ENCODE measurements at places on chromosomes 7 and 10. TPM values are rescaled to one million over a fixed set of nuclear protein-coding genes. Genes with fewer than 3 reads are reported as not detected.
A peak's percentile ranks its signal among the peaks of the same experiment; 100 is the strongest.

- DNase-seq = no peak
Observed at GRCh38 chr10:132878091-132878729, 64.2 kb downstream of the CFAP46 start.

GRCh38 chr7:27784399-27785053 lies 44.6 kb downstream of the TAX1BP1 start:
- no peak for DNase-seq

- DNase-seq = no peak
Observed at GRCh38 chr10:48251525-48252353, 22.8 kb downstream of the FRMPD2 start.

- DNase-seq = no peak
Observed at GRCh38 chr10:25978771-25979170, 44.7 kb downstream of the MYO3A start.

DNA sequence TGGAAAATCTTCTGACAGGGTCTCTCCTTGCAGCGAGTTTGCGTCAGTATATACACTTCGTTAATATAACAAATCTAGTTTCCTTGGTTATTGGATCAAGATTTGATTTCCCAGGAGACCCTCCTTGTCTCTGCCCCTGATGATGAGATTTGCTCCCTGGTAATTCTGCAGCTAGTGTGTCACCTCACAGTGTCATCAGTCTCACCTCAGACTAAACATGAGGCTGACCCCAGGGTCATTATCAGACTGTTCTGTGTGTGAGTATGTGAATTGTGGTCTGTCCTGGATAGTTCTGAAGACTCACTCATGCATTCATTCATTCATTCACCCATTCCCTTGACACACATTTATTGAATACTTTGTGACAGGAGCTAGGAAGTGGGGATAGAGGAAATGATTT lies 138.4 kb upstream of the CTTNBP2 start:
- no peak for DNase-seq

GRCh38 chr7:50324113-50324512 lies 19.6 kb downstream of the IKZF1 start:
- no peak for DNase-seq

DNA sequence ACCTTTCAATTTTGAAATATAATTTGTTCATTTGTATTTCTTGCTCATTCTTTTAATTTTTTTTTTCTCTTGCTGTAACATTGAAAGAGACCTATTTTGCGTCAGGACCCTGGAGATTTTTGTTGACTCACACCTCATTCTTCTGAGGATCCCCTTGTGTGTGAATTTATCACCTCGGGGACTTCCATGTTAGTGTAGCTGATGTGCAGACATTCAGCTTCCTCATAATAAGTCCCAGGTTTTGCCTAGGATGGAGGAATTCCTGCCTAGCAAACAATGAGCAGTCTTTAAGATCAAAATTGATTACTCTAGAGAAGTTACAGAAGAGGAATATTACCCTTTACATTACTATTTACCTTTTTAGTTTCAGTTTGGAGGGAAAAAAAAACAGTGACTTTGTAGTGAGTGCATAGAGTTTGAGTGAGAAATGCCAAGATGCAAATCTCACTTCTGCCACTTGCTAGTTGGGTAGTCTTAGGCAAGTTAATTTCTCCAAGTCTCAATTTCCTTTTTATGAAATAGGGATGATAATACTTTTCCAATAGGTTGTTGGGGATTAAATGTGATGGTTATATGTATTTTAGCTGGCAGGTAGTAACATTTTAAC lies 14.3 kb downstream of the TES start:
- no peak for DNase-seq

- peak; percentile 56 for DNase-seq
Observed at GRCh38 chr10:132631338-132631735, 93.8 kb downstream of the INPP5A start.

- no peak for DNase-seq
Observed at GRCh38 chr10:64036321-64036930, 515.2 kb downstream of the REEP3 start.

GRCh38 chr10:72126184-72126871 lies 38.0 kb upstream of the SPOCK2 start:
- no peak for DNase-seq

DNA sequence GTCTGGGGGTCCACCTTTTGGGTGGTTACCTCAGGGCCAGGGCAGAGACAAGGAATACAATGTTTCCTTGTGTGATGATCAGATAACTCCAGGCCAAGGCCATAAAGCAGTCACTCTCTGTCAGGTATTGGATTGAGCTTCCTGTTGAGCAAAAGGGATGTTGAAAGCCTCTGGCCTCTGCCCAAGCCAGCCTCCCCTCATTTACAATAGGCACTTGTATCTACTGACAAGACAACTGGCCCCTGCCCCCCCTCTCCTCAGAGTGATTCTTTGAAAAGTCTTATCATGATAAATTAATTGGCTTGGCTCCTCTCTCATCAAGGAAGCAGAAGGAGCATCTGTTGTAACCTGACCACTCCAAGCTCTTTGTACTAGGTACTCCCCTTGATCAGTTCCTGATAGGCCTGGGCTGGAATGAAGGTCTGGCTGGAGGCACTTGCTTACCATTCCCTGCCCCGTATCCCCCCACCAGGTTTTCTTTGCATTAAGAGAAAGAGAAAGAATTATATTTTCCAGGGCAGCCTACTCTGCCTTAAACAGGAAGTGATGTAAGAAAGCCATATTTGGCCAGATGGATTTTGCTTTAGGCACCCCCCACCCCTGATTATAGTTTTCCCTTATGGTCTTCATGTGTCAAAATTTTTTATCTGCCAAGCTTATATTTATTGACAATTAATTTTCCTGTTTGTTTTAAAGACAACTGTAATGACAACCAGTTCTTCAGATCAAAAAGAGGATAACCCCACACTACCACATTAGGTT lies 42.1 kb upstream of the HPS1 start:
- no peak for DNase-seq

- no peak for DNase-seq
Observed at GRCh38 chr10:77430530-77430929, 207.1 kb downstream of the KCNMA1 start.

- no peak for DNase-seq
Observed at GRCh38 chr7:128904381-128905197, 5.9 kb downstream of the KCP start.

DNA sequence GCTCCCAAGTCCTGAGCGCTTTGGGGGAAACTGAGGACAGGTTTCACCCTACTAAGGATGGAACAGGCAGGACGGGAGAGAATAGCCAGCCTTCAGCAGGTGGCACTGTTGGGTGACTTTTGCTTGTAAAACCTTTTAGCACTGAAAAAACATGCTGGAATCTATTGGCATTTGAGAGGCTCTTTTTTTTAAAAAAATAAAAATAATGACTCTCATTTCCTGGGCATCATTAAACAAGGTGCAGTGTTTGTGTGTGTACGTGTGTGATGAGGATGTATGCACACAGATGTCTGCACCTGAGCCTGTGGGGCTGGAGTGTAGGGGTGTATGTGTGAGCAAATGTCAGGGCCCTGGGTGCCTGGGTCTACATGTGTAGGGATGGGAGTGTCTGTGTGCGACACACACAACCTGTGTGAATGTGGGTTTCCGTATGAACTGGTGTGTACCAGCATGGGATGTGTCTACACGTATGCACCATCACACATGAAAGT lies 177.9 kb downstream of the RPS24 start:
- no peak for DNase-seq

- DNase-seq = no peak
Observed at GRCh38 chr10:105189463-105189800, 548.3 kb downstream of the SORCS3 start.

DNA sequence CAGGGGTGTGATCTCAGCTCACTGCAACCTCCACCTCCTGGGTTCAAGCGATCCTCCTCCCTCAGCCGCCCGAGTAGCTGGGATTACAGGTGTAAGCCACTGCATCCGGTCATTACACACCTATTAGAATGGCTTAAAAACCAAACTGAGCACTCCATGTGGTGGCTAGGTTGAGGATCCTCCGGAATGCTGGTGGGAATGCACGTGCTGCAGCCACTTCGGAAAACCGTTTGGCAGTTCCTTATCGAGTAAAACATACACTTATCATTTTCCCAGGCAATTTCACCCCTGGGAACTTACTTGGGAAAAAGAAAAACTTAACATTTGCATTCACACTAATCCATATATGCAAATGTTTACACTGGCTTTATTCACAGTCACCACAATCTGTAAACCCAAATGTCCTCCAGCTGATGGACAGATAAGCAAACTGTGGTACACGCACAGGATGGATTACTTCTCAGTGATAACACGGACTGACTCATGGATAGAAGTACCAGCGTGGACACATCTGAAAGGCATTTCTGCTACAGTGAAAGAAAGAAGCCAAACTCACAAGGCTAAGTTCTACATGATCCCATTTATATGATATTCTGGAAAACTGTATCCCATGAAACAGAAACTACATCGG lies 20.4 kb downstream of the RFC2 start:
- DNase-seq = no peak

DNA sequence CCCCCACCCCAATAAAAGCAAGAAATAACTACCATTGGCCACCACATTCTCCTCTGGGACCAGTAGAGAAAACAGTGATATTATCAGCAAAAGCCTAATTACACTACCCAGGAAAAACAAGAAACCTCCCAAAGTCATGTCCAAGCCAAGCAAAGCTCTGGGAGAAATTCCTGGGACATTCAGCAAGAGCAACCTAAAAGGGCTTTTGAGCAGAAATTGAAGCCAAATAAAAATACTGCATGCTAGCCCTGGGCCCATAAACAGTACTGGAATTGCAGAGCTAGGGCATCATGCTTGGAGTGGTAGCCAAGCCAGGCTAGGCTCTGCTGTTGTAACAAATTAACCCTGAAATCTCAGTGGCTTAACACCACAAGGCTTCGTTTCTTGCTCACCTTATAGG lies 347.9 kb downstream of the LRMDA start:
- no peak for DNase-seq

- DNase-seq = no peak
Observed at GRCh38 chr10:96863922-96864543, 31.9 kb downstream of the LCOR start.

DNA sequence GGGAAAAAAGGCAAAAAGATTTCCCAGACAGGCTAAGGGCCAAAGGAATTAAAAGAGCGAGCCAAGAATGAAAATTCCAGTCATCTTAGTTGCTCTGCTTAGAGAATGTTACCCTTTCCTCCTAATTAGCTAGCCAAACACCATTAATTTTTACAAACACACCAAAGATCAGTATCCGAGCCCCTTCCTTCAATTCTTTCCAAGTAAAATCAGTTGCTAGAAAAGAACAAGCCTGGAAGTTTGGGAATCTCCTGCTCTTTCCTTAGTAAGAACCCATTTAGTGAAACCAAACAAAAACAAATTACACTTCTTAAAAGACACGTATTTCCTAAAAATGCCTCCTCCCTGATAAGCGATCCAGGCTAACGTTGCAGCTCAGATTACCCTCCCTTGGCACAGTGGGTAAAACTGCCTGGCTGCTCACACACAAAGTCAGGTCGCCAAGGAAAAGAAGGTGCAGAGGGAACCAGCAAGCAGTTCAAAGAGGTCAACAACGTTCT lies 57.1 kb upstream of the ABLIM1 start:
- DNase-seq = no peak

GRCh38 chr7:34354011-34354410 lies 304.0 kb upstream of the NPSR1 start:
- no peak for DNase-seq

DNA sequence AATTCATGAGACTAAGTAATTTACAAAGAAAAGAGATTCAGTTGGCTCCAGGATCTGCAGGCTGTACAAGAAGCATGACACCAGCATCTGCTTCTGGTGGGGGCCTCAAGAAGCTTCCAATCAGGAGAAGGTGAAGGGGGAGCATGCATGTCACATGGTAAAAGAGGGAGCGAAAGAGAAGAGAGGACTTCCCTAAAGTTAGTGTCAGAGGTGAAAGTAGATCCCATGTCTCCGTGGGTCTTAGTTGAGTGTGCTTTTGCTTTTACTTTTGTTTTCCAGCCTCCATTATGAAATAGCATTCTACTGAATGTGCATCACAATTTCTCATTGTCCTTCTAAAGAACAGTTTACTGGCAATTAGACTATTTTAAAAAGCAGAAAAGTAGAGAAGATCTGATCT lies 213.6 kb upstream of the FZD1 start:
- no peak for DNase-seq

- DNase-seq = no peak
Observed at GRCh38 chr7:50557099-50557498, 8.1 kb downstream of the DDC start.

MYO3A gene
- total RNA-seq = under 0.01 TPM

SORCS1 gene
- 0.27 TPM for total RNA-seq

PTF1A gene
- not detected for total RNA-seq

GJD4 gene
- total RNA-seq = not detected

GIMAP5 gene
- total RNA-seq = 55.0 TPM

TAS2R41 gene
- total RNA-seq = 2.5 TPM

ELAPOR2 gene
- total RNA-seq = 16.9 TPM

MNX1 gene
- total RNA-seq = not detected

TACR2 gene
- not detected for total RNA-seq

RELN gene
- total RNA-seq = 0.49 TPM

CTTNBP2 gene
- total RNA-seq = 12.0 TPM

PRXL2A gene
- total RNA-seq = 24.1 TPM

Measured in thoracic aorta (tissue), 2 donors.